Stimulated activated CD8-positive, alpha-beta memory T cell treated with anti-CD3 and anti-CD28 coated beads, Interleukin-4, amount 100 ng/mL, for 1 hour (primary cell): ENCODE measurements at places on chromosomes 4 and X.

DNA sequence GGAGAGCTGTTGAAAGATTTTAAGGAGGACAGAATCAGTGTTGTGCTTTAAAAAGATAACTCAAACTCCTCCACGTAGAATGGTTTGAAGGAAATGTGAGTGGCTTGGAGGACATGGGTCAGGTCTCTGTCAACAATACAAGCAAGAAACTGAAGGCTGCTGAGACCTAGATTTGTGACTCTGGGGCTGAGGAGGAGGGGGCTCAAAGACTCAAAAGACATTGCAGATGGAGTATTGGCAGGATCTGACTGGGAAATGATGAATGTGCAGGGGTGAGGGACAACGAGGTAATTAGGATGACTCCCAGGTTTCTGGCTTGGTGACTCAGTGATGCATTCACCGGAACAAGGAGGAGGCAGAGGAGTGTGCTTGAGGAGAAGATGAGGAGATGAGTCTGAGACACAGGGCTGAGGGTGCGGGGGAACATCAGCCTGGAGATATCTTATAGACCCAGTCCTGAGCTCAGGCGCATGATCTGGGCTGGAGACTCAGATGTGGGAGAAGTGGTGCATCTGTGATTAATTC is 3.3 kb upstream of the RPS4X start:
- no peak for DNase-seq

GRCh38 chr4:17662694-17663093 is 48.3 kb downstream of the MED28 start:
- DNase-seq, result no peak

GRCh38 chr4:128470492-128471053 is 183.0 kb upstream of the PGRMC2 start:
- no peak for DNase-seq

- DNase-seq, result no peak
These were observed 383.0 kb upstream of the INTU start for GRCh38 chr4:127249767-127250108.

- no peak for DNase-seq
These were observed 21.8 kb downstream of the CMC4 start for GRCh38 chrX:155048977-155049619.

GRCh38 chr4:38343608-38344007 is 320.4 kb upstream of the KLF3 start:
- DNase-seq, result no peak

GRCh38 chrX:108148524-108148923 is 56.9 kb downstream of the ATG4A start:
- DNase-seq, result no peak

- no peak for DNase-seq
These were observed 67.4 kb downstream of the EDNRA start for GRCh38 chr4:147548256-147548655.

DNA sequence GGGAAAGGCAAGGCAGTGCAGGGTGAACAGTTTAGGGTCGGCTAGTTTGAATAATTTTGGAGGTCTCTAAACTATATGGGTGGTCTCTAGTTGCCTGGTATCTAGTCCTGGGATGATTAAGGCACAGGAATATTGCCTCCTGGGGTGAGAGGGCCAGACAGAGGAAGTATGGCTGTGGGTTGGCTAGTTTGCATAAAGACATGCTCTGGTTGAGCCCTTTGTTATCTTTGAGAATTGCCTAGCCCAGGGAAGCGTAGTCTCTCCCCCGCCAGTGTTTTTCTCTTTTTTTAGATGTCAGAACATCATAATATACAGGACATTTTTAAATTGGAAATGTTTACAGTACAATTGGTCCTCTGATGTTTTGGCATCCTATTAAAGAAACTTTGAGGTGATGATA is 163.5 kb downstream of the PWWP3B start:
- no peak for DNase-seq

GRCh38 chrX:71930298-71930697 is 19.7 kb downstream of the NHSL2 start:
- DNase-seq, result no peak

- DNase-seq, result no peak
These were observed 717.6 kb upstream of the TENM3 start for GRCh38 chr4:181525634-181526033.

- DNase-seq, result no peak
These were observed 22.7 kb downstream of the KLF3 start for GRCh38 chr4:38686682-38687081.

DNA sequence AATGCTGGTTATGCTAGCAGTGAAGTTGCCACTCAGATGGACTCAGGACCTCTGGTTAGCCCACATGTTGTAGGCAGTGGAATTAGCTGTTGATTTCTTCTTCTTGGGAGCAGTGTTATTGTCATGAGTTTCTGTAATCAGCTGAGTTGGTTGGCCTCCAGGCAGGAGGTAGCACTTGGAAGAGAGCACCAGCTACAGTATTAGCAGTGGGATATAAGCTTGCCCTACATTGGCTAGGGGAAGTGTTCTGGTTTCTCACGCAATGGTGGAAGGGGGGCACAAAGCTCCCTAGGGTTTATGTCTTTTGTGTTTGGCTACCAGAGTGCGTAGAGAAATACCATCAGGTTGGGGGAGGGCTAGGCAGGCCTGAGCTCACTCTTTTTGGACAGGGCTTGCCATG is 34.0 kb upstream of the UCP1 start:
- DNase-seq, result no peak

- no peak for DNase-seq
These were observed 110.0 kb downstream of the SOWAHB start for GRCh38 chr4:76787898-76788297.

- DNase-seq, result no peak
These were observed 90.3 kb downstream of the CYSLTR1 start for GRCh38 chrX:78237127-78237526.

DNA sequence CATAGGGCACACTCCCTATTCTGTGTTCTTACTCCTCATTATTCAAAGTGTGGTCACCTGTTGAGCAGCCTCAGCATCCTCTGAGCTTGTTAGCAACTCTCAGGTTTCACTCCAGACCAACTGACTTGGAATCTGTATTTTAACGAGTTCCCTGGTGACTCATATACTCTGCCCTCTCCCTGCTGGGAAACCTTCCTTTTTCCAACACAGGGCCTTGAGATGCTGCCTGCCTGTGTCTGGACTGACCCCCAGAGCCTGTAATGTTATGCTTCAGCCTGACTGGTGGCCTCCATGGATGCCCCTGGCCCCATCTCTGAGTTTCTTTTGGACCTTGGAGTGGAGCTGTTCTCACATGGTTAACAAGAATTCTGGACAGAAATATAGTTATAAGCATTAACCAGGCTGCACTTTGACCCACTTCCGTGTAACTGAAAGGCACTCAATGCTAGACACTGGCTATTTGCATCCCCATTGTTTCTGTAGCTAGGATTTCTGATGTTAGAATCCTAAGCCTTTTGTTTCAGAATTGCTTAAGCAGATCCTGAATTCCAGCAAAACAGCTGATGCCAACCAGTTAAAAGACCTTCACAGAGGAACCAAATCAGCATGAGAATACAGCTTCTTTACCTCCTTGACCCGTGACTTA is 262.6 kb downstream of the STIM2 start:
- no peak for DNase-seq

- DNase-seq, result no peak
These were observed 36.8 kb upstream of the TNIP3 start for GRCh38 chr4:121200795-121201472.

- DNase-seq, result no peak
These were observed 39.4 kb upstream of the RHOH start for GRCh38 chr4:40157436-40157835.

GRCh38 chr4:185869427-185869826 is 57.4 kb upstream of the SORBS2 start:
- DNase-seq, result no peak

GRCh38 chrX:19907794-19908193 is 20.4 kb upstream of the SH3KBP1 start:
- no peak for DNase-seq

DNA sequence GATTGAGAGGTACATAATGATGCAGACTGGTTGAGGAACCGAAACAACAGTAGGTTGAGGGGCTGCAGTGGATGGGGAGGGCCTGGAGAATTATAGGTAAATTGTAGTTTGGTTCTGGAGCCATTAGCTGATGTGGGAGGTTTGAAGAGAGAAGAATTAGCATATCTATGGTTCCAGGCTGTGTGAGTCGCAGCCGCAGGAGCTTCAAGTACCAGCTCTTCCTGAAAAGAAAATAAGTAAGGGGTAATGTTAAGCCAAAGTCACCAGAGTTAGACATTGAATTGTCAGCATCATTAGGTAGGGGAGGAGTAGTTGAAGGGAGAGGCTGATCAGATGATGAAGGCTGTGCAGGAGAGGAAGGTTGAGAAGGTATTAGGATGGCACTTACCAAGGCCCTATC is 29.5 kb downstream of the PF4 start:
- DNase-seq, result no peak

DNA sequence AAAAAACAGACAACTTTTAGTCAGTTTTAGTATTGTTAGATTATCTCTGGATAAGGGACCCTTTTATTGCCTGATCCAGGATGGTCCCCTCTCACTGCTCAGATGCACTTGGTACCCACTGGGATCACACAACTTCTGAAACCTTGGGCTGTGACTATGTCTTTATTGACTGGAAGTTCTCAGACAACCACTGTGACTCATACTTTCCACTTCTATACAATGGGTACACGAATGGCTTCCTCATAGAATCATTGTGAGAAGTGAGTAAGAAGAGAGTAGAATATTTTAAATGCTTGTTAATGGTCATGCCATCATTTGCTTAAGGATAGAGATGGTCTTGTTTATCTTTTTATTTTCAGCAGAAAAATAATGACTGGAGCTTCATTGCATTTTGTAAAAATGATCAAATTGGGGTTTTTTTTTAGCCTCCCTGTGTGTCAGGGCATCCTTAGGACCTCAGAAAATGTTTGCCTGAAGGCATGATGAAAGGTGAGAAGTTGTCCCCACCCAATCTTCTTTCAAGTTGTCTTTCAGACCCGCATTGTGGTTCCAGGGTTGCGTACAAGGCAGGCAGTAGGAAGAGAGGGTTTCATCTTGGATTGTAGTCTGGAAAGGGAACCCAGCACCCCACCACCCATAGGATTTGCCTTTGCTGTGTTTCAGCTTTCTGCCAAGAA is 115.1 kb downstream of the CPEB2 start:
- no peak for DNase-seq

- DNase-seq, result no peak
These were observed 39.3 kb upstream of the IQSEC2 start for GRCh38 chrX:53320543-53321229.

GRCh38 chr4:68148800-68149685 is 19.4 kb upstream of the TMPRSS11F start:
- DNase-seq, result no peak

- no peak for DNase-seq
These were observed 25.4 kb upstream of the IL2 start for GRCh38 chr4:122481766-122482405.

DNA sequence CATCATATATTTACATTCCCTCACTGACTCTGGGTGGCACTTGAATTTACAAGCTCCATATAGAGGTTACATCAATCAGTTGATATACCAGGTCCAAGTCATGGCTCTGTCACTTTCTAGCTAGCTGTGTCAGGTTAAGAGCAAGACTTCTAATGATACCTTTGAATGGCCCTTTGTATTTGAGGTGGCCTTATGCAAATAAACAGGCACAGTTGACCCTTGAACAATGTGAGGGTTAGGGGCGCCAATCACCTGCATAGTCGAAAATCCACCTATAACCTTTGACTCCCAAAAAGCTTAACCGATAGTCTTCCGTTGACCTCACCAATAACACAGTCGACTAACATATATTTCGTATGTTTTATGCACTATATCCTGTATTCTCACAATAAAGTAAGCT is 1.3 kb upstream of the PTTG2 start:
- no peak for DNase-seq

DNA sequence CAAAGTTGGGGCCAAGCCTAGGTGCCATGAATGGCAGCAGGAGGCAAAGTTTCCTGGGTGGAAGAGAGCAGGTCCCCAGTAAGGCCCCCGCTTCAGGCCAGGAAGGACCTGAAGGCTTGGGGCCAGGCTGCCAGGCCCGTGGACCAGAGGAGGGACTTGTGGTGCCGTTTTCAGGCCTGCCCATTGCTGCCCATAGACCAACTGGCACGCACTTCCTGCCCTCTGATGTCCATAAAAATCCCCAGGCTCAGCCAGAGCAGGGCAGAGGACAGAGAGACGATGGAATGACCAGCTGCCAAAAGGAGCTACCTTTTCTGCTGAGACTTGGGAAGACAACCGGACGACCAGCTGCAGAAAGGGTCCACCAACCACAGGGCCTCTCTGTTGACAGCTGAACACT is 1205.5 kb downstream of the ARAP2 start:
- no peak for DNase-seq

DNA sequence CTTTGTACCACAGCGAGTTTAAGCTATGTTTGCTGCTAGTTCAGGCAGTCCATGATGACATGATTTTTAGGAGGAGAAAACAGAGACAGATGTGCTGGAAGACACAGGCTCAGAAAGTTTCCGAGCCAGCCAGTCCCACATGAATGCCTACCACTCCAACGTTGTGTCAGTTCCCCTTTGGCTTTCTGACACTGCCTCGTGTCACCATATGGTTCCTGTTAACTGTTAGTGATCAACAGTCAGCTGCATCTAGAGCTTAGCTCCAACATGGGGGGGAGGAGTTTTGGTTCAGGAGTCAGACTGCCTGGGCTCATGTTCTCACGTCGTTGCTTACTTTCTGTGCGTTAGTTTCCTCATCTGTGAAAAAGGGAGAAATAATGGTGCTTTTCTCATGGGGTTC is 343.7 kb downstream of the MID1IP1 start:
- DNase-seq, result no peak

DNA sequence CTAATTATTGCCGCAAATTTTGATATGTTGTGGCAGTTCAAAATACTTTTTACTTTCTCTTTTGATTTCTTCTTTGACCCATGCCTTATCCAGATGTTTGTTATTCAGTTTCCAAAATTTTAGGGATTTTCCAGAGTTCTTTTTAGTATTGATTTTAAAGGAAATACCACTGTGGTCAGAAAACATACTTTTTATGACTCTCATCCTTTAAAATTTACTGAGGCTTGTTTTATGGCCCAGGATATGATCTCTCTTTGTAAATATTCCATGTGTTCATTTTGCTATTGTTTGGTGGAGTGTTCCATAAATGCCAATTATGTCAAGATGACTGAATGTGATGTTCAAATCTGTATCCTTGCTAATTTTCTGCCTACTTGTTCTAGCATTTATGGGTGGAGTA is 272.3 kb upstream of the DIPK2B start:
- no peak for DNase-seq

DNA sequence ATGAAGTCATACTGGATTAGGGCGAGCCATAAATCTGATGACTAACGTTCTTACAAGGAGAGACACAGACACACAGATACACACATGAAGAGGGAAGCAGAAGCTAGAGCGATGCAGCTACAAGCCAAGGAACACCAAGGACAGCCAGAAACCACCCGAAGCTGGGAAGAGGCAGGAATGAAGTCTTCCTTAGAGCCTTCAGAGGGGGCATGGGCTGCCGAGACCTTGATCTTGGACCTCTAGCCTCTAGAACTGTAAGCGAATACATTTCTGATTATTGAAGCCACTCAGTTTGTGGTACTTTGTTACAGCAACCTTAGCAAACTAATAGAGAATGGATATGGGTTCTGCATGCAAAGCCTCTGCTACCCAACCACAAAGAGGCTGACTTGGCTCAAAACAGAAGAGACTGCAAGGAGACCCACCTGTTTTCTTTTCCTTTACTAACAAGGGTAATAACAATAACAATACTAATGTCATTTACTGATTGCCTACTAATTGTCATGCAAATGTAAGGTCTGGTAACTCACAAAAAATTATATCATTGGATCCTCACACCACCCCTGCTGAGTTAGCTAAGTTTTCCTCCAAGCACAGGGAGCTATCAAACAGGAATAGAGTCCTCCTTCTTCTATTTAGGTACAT is 10.1 kb upstream of the LDB2 start:
- DNase-seq, result no peak

- no peak for DNase-seq
These were observed 9.7 kb downstream of the GC start for GRCh38 chr4:71774136-71774535.
